Activated CD4-positive, alpha-beta T cell treated with anti-CD3 and anti-CD28 coated beads, Interleukin-10, Interleukin-2, amounts not matched to agents 100 ng/mL and 50 ng/mL, durations not matched to agents 16 hours and 8 hours (primary cell): ENCODE measurements at places on chromosomes 4 and X.
A peak's percentile ranks its signal among the peaks of the same experiment; 100 is the strongest.

DNA sequence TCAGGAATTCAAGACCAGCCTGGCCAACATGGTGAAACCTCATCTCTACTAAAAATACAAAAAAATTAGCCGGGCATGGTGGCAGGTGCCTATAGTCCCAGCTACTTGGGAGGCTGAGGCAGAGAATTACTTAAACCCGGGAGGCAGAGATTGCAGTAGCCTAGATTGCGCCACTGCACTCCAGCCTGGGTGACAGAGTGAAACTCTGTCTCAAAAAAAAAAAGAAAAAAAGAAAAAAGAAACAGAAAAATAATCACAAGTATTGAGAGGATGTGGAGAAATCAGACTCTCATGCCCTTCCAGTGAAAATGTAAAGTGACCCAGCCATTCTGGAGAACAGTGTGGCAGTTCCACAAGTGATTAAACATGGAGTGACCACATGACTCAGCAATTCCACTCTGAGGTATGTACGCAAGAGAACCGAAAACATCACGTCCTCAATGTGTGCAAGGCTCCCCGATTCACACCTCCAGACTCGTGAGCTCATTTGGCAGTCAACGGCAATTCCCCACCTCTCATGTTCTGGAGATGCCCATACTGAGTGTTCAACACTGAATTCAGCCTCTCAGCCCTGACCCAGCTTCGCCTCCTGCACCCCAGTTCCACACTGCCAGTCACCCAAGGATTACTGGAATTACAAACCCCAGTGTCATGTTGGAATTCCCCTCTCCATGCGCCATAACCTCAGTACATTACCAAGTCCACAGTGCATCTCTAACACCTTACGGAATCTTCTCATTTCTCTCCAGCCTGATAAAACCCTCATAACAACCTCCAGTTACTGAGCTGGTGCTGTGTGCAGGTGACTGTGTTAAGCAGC is 21.1 kb downstream of the ACOX3 start:
- DNase-seq: peak; percentile 89

GRCh38 chrX:54208531-54208930 is 25.5 kb upstream of the FAM120C start:
- no peak for DNase-seq

DNA sequence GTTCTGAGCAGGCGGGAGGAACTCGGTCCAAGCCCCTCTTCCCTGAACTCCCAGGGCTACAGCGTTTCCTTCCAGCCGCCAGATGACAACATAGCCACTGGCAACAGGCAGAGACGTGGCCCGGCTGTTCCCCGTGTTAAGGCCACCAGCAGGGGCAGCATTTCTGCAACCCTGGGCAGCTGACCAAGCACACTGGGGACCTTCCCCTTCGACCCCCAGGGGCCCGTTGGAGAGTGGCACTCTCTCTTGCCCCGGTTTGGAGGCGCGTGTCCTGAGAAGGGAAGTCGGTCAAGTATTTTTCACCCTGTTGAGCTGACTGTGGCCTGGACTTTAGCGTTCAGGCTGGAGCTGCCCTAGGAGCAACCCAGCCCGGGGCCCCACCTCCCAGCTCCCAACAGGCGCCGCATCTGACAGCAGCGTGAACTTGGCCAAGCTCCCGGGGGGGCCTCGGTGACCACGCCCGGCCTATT is 37.6 kb downstream of the ZBTB49 start:
- no peak for DNase-seq

GRCh38 chr4:145283909-145284308 is 103.5 kb upstream of the OTUD4 start:
- DNase-seq: no peak

DNA sequence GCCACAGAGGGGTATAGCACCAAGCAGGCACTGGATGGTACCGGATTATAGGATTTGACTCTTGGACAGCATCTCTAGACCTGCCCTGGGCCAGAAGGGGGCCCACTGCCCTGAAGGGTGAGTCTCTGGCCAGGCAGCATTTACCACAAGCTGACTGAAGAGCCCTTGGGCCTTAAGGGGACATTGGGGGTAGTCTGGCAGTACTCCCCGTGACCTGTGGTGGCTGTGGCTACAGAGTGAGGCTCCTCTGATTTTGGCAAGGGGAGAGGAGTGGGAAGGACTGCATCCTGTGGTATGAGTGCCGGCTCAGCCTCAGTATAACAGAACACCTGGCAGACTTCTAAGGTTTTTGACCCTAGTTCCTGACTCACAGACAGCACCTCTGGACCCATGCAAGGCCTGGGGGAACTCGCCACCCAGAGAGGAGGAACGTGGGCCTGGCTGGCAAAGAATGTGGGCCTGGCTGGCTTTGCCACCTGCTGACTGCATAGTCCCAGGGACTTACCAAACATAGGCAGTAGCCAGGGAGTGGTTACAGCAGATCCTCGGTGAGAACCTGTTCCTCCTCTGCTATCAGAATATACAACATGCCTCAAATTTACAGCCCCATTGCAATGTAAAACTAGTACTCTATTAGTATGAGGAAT is 48.1 kb downstream of the ABCB7 start:
- DNase-seq: no peak

DNA sequence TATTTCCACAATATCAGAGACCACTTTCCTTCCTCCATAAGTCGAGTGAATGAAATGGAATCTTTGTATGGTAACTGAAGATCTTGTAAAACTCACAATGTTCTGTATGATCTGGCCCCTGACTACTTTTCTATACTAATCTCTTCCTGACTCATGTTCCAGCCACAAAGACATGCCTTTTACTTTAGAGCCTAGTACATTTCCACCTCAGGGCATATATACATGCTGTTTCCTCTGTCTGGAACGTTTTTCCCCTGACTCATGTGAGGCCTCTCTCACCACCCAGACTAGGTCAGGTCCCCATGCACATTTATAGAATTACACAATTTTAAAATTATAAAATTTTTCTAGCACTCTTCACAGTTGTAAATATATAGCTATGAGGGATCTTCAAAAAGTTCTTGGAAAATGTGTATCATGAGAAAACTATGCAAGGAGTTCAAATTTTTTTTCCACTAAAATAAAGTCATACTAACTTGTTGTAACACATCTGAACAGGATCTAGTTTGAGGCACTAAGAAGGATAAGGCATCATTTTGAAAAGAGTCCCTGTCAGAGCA is 208.8 kb downstream of the SH2D1A start:
- no peak for DNase-seq

GRCh38 chr4:47500776-47501175 is 15.7 kb downstream of the ATP10D start:
- no peak for DNase-seq

GRCh38 chr4:4585012-4585670 is 43.3 kb upstream of the STX18 start:
- DNase-seq: no peak

DNA sequence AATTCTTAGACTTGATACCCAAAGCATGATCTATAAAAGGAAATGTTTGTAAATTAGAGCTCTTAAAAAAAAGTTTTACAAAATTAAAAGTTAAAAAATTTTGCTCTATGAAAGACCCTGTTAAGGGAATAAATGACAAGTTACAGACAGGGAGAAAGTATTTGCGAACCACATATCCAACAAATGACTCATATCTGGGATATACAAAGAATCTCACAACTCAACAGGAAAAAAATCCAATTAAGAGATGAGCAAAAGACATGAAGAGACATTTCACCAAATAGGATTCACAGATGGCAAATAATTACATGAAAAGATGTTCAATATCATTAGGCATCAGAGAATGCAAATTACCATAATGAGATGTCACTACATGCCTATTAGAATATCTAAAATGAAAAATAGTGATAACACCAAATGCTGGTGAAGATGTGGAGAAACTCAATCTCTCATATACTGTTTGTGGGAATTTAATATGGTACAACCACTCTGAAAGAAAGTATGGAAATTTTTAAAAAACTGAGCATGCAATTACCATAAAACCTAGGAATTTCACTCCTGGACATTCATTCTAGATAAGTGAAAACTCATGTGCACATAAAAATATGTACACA is 100.8 kb upstream of the EOLA2 start:
- no peak for DNase-seq

- DNase-seq: no peak
Measured at GRCh38 chr4:148170408-148171365, 271.5 kb downstream of the NR3C2 start.

- DNase-seq: no peak
Measured at GRCh38 chrX:46553935-46554334, 8.7 kb upstream of the ZNF674 start.
